Pulmonary artery endothelial cell (primary cell): ENCODE measurements at places on chromosomes 3 and 15. TPM values are rescaled to one million over a fixed set of nuclear protein-coding genes. Genes with fewer than 3 reads are reported as not detected.

EFCAB12 gene
- total RNA-seq, result under 0.01 TPM in 1 of 2 replicates, not detected in the other

GRAMD2A gene
- total RNA-seq, result 0.14 and 0.20 TPM in 2 replicates

CCDC13 gene
- 0.07 and 0.33 TPM in 2 replicates for total RNA-seq

DALRD3 gene
- total RNA-seq, result 37.4 and 48.5 TPM in 2 replicates

CX3CR1 gene
- not detected in 2 replicates for total RNA-seq

TASOR gene
- 71.6 and 103 TPM in 2 replicates for total RNA-seq

DAPK2 gene
- 3.2 and 5.3 TPM in 2 replicates for total RNA-seq

ADAMTS9 gene
- total RNA-seq, result 42.4 and 58.3 TPM in 2 replicates

GRK7 gene
- not detected in 2 replicates for total RNA-seq

CLDN11 gene
- 60.2 and 227 TPM in 2 replicates for total RNA-seq

PRR20G gene
- not detected in 2 replicates for total RNA-seq

ASB14 gene
- under 0.01 TPM in 1 of 2 replicates, not detected in the other for total RNA-seq

P2RY1 gene
- 2.4 and 3.5 TPM in 2 replicates for total RNA-seq

CFAP91 gene
- total RNA-seq, result 0.14 and 0.92 TPM in 2 replicates

ANKUB1 gene
- not detected in 2 replicates for total RNA-seq

UROC1 gene
- not detected in 2 replicates for total RNA-seq

CLSTN2 gene
- under 0.01 and 0.07 TPM in 2 replicates for total RNA-seq

GOLGA8T gene
- 0.07 and 0.20 TPM in 2 replicates for total RNA-seq

GMNC gene
- total RNA-seq, result not detected in 2 replicates

GNB5 gene
- total RNA-seq, result 29.7 and 32.1 TPM in 2 replicates

SI gene
- total RNA-seq, result not detected in 2 replicates

ZNF774 gene
- 0.92 and 1.1 TPM in 2 replicates for total RNA-seq
